ENCODE measurements at places on chromosomes 12 and 14.
A peak's percentile ranks its signal among the peaks of the same experiment; 100 is the strongest.

GRCh38 chr14:104800771-104801519, at the start of gene ZBTB42:
ZBTB42 (plus strand) TSS chr14:104801101; CDS start chr14:104801198, 97 bp downstream.
- peak; percentile 88 for DNase-seq

DNA sequence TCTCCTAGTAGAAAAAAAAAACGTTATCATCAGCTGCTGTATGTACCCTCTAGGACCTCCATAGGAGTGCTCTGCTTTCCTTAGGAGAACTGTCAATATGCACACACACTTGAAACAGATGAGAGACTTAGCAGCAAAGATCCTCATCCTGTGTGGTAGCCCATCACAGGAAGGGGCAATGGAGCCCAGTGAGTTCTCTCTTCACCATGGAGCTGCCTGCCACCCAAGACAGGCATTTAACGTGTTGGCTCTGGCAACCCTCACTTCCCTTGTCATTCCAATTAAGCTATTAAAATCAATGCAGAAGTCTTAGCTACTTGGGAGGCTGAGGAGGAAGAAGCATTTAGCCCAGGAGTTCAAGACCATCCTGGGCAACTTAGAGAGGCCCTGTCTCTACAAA, 64.8 kb upstream of the PLEKHA5 start:
- no peak for DNase-seq

- DNase-seq: no peak
Measured at GRCh38 chr12:113467142-113467501, 4.5 kb downstream of the LHX5 start.

DNA sequence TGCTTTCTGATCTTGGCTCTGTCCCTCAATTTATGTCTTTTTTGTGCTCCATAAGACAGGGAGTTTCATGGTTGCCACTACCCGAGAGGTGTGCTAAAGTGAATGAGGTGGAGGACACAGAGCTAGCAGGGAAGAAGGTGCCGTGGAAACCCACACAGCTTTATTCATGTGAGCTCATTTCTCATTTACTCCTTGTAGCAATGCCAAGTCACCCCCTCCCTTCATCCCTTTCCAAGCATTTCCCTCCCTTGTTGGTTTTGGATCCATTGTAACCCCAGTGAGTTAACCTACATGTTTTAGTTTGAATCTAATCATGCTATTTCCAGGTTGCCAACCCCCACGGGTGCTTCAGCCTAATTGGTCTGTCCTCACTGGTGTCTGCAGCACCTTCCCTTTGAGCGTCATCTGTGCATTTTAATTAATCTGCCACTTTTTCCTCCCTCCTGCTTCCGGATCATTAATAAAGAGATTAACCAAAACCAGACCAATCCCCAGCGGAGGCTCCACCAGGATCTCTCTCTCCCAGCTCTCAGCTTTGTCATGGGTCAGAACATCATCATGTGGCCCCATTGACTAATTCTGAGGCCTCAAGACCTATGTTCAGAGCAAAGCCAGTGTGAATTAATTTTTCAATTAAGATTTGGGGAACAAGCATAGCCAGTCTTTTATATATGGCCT, 56.2 kb downstream of the NTF3 start:
- DNase-seq: no peak

DNA sequence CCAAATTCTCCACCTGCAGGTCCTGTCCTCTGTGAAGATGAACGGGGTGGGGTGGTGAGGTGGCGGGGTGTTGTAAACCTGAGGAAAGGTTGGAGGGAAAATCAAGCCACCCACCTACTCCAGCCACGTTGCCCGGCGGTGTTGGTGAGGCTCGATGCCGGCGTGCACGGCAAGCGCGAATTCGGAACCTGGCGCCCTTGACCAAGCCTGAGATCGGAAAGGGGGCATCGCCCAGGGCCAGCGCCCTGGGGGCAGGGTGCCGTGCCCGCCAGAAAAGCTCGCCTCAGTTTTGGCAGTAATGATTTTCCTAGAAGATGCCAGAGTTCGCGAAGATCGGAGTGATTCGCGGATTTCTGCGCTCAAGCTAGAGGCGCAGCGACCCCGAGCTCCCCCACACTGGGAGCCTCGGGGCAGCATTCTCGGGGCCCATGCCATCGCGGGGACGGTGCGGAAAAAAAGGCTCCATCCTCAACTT, 817 bp downstream of the STXBP6 start:
- DNase-seq: no peak

DNA sequence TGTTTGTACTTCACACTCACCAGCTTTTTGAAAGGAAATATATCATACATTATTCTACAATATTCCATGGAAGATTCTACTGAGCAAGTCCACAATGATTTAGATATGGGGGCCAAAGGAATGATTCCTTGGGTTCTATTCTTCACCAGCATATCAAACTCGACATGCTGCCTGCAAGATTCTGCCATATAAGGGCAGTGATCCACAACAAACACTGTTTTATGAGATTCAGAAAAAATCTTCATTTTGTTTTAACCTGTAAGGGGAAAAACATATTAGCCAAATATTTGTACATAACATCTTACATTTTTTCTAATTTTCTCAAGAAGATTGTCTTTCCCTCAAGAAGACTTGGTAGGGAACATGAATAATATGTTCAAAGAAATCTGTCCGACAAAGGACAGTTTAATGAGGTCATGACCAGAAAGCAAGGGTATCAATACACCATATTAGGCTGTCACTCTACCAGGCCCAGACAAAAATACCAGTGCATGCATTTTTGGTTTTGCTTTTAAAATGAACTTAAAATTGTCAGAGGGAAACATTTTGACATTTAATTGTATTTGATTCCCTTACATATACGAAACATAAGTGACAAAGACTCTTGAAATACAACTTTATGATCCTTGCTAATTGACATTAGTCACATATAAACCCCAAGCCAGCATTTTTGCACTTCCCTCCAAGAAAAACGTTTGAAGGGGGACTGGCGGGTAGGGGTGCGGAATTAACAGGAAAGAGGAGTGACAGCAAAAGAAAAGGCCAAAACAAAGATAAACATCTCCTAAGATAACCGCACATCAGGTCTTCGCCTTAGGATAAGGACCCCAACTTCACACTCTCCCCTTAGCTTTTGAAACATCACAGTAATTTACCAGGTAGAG, 980 bp downstream of the INTS13 start:
- peak; percentile 11 for DNase-seq

DNA sequence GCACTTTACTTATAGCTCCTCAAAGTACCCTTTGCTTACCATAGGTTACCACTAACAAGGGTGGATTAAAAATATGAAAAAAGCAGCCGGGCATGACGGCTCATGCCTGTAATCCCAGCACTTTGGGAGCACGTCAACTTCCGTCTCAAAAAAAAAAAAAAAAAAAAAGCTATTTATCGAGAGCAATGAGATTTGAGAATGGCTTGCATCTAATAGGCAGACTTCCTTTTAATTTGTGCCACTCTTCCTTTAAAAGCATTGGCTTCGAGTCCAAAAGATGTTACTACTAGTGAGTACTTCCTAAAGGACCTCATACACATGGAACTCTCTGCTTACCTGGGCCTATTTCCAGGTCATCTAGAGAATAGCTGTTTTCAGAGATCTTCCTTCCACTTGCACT, 38.5 kb upstream of the CERS5 start:
- DNase-seq: no peak

GRCh38 chr12:80763874-80764273, 47.2 kb downstream of the MYF5 start:
- no peak for DNase-seq

GRCh38 chr14:76312821-76313220, 63.1 kb upstream of the ESRRB start:
- DNase-seq: no peak

DNA sequence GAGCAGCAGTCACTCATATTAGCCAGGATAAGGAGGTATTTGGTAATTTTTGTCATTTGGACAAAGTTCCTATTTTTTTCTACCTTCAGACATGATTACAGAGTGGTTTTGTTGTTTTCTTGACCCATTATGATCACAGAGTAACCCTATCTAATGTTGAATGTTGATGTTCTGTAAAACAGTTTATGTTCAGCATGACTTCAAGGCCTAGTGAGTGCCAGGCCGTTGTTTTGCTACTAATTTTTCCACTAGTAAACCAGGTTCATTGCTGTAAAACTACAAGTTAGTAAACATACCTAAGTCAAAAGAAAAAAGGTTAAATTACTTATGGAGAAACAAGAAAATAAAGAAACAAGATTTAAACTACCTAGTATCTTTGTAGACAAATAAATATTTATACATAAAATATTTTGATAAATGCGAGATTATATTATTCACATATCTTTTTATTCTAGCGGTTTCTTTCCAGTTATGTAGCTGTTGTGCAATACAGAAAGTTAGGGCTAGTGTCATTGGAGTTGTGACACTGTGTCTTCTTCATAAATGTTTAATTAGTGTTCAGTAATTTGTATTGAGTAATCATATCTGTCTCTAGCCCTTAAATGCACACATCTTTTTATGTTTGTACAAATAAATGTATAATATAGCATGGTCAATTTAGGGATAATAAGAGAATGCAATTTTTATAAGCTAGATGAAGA, 16.5 kb downstream of the ETNK1 start:
- DNase-seq: no peak

DNA sequence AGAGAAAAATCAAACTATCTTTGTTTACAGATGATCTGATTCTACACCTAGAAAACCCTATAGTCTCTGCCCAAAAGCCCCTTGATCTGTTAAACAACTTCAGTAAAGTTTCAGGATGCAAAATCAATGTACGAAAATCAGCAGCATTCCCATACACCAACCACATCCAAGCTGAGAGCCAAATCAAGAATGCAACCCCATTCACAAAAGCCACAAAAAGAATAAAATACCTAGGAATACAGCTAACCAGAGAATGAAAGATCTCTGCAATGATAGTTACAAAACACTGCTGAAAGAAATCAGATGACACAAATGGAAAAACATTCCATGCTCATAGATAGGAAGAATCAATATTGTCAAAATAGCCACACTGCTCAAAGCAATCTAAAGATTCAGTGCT, 265.7 kb downstream of the AEBP2 start:
- DNase-seq: no peak

DNA sequence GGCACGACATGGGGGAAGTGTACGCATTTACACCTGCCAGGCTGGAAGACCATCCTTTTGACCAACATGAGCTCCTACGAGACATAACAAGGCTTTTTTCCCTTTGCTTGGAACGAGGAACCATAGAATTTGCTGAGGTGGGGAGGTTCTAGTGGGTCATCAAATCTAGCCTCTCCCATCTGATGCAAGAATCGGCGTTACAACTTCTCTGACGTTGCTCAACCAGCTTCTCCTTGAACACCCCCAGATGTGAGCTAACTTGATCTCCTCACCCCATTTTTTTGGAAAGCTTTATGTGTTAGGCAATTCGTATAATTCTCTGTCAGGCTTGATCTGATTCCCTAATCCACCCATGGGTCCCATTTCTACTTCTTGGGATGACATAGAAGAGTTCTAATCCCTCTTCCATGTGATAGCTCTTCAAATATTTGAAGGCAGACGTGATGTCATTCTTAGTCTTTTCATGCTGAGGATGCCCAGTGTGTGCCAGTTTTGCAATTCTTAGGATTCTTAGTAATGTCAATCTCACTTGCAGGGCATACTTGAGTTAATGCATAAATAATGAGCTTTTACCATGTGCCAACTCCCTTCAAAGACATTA, 163.6 kb upstream of the PARP11 start:
- DNase-seq: no peak

DNA sequence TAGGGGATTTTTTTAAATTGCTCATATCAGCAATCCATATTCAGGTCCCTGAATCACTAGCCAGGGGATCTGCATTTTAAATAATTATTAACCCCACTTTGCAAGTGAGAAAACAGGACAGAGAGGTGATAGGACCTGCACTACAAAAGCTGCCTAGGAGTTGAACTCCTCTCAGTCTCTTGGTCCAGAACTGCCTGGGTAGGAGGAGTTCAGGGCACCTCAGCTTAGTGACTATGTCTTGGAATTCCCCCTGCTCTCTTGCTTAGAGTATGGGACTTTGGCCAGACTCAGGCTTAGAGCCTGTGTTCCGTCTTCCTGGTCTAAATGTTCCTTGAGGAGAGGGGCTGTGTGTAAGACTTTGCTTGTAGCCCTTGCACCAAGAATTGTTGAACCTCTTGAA, 68.2 kb upstream of the WSCD2 start:
- DNase-seq: no peak

- no peak for DNase-seq
Measured at GRCh38 chr14:29035134-29035533, 268.5 kb downstream of the FOXG1 start.

- no peak for DNase-seq
Measured at GRCh38 chr12:119147847-119148448, 30.8 kb upstream of the HSPB8 start.

- DNase-seq: peak; percentile 73
Measured at GRCh38 chr14:99274346-99275221, 2.6 kb upstream of the BCL11B start.

DNA sequence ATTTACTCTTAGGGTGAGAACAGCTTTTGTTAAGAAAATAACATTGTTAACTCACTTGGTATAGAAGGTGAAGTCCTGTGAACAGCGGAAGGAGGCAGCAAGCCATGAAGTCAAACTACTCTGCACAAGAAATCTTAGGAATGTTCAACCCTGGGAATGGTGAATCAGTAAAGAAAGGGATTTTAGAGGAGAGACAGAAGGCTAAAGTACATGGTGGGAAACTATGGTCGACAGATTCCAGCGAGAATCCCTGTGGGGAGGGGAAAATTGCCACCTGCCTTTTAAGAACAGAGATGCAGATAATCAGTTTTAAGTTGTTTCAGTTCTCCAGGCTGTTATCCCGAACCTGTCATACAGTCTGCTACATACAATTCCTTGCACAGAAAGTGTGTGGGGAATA, 63.2 kb upstream of the PTPRR start:
- DNase-seq: no peak

GRCh38 chr12:41653386-41654326, 465.5 kb downstream of the PDZRN4 start:
- DNase-seq: no peak

DNA sequence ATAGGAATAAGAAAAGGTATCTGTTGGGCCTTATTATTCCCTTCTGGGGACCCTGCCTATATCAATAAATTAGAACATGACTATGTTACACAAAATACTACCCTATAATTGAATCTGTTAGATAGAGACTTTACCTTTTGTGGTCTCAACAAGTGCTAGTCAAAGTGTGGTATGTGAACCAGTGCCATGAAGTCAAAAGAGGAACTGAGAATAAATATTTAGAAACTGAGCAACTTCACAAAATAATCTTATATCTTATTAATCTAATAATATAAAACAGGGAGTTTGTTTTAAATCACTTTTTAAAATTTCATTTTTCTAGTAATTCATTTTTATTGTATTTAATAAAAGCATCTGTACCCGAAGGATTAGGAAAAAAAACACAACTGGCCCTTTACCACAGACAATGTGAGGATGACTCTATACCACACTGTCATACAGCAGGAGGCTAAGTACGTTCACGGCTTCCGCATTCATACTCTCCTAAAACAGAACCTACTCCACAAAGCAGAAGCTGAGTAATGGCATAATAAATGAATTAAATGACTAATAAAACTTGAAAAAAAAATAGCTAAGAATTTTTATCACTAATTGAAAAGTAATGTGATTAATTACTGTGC, 42.1 kb downstream of the SEC23A start:
- no peak for DNase-seq

GRCh38 chr12:24997970-24998582, 49.2 kb upstream of the BCAT1 start:
- no peak for DNase-seq
